ENCODE measurements at places on chromosomes 3 and 15.

GRCh38 chr3:39327746-39328349 is 1.7 kb upstream of the CCR8 start:
- no peak for DNase-seq

- peak; percentile 55 for DNase-seq
These were observed 25.7 kb downstream of the GPR15 start for GRCh38 chr3:98557324-98558010.

- DNase-seq = no peak
These were observed 49.6 kb downstream of the SMAD3 start for GRCh38 chr15:67114846-67115585.

- no peak for DNase-seq
These were observed 42.9 kb downstream of the CFAP20DC start for GRCh38 chr3:59006634-59007517.

DNA sequence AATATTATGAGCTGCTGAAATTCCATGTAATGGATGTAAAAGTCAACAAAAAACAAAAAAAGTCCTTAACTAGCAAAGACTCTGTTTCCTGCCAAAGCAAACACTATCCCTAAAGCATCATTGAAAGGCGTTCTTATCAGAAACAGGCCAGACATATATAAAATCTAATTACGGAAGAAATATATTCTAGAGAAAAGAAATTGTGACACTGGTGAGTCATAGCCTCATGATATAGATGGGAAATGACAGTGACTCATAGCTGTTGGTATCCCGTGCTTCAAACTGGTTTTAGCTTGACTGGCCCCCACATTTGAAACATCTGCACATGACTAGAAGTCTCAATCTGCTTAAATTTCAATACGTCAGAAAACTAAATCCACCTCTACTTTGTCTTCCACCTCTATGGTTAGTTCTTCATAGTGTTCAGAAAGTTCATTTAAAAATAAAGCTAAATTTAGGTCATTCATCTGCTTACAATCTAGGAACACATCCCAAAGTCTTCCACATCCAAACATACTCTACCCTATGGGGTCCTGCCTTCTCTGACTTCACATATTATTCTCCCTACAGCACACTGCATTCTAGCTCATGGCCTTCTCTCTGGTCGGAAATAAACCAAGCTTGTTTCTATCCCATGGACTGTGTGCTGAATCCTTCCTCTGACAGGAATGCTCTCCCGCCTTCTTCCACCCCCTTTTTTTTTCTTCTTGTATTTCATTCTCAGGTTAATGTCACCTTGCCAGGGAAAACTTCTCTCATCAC is 456.3 kb upstream of the ARRDC4 start:
- peak; percentile 37 for DNase-seq

DNA sequence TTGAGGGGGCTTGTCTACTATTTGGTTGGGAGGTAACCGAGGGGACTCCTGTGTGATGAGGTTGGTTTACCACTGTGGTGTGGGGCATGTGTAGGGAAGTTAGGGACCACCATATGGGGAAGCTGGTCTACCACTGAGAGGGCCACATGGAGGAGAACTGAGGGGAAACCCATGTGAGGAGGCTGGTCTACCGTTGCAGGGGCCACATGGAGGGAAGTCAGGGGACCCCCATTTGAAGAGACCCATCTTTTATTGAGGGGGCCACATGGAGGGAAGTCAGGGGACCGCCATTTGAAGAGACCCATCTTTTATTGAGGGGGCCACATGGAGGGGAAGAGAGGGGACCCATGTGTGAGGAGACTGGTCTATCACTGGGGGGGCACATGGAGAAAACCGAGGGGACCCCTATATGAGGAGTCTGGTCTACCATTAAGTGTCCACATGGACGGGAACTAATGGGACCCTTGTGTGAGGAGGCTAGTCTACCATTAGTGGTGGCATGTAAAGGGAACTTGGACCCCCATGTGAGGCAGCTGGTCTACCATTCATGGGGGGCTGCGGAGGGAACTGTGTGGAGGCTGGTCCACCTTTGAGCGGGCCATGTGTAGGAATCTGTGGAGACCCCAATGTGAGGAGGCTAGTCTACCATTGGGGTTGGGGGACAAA is 165.5 kb downstream of the FBLN2 start:
- DNase-seq = no peak

DNA sequence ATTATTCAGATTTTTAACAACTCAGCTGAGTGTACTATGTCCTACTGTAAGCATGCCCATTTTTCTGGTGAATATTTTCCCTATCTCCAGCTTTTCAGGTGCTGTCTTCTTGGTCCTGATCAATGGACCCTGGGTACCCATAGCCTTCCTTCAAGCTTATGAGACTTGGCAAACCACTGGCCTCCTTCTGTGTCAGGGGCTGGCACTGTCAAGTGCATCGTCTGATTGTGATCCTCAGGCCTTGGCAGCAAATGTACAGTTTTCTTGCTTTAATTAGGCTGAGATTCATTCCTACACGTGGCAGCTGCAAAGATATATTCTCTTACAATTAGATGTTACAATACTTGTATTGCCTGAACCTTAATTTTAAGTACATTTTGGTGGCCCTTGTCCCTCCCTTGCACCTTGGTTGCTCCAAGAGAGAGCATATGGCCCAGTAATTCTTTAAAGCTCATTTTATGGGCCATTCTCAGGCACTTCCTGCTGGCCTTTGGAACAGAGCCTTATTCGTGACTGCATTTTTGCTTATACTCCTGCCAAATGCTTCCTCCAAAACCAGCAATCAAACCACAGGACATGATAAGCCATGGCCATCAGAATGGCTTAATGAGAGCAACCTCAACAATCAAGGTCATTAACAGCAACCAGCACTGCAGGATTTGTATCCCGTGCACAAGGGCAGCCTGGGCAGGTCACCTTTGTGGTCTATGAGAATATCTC is 179.9 kb downstream of the CNTN6 start:
- DNase-seq = no peak

DNA sequence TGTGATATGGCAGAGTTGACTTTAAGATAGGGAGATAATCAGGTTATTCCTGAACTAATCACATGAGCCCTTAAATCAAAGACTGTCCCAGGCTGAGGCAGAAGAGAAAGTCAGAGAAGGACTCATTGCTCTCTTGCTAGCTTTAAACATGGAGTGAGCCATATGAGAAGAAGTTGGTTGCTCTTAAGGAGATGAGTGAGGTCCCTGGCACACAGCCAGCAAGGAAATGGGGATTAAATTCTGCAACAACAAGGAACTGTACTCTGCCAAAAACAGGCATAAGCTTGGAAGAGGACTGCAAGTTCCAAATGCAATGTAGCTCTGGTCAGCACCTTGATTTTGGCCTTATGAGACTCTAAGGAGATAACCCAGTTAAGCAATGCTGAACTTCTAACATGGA is 457.0 kb downstream of the PLOD2 start:
- no peak for DNase-seq

DNA sequence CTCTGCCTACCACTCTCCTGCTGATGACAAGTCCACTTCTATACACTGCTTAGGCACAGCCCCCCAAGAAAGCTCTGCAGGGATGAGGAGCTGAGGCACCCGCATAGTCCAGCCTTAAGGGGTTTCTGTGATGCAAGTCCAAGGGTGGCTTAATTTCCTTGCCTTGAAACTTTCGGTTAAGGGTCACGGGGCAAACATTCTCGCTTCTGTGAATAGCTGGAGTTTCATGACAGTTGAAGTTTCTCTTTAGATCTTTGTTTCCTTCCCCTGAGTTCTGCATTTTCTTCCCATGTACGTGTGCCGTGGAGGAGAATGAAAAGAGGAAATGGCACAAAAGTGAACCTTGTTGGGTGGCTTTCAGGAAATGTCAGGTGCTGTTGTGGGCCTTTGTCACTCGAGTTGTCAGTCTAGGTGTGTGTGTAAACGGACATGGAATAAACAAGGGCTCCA is 7.0 kb downstream of the GPR160 start:
- no peak for DNase-seq

- DNase-seq = peak; percentile 17
These were observed 23.0 kb upstream of the ANP32A start for GRCh38 chr15:68843425-68844311.

DNA sequence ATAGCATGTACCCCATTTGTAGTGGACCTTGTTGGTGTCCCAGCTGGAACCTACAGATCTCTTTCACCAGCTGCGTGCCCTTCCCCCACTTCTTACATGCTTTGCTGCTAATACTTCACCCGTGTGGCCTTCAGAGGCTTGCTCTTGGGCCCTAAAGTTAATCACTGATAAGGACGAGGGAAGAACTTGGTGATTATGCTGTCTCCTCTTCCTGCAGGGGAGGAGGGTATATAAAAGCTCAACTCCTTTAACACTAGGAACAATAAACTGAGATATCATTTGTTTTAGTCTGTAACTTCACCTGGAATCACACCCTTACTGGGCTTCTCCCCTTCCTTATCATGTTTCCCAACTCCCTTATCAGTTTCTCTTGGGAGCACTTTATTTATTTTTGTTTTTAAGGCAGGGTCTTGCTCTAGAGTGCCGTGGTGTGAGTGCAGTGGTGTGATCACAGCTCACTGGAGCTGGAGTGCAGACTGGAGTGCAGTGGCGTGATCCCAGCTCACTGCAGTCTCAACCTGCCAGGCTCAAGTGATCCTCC is 43.2 kb upstream of the PIK3R4 start:
- DNase-seq = no peak

DNA sequence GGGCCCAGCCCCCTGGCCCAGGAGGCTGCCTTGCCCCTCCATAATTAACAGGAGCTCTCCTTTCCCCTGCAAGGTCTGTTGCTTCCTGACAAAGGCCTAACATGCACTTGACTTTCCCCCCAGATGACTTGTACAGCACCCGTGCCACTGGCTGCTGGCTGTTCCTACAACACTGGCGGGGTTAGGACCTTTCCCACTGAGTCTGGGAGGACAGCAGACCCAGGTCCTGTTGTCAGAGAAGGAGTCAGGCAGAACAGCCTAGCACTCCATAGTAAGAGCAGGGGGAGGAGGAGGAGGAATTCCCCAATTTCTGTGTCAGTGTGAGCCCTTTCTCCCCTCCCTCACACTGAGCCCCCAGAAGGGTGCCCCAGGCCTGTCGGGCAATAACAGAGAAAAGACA is 99.2 kb downstream of the CORO2B start:
- no peak for DNase-seq

DNA sequence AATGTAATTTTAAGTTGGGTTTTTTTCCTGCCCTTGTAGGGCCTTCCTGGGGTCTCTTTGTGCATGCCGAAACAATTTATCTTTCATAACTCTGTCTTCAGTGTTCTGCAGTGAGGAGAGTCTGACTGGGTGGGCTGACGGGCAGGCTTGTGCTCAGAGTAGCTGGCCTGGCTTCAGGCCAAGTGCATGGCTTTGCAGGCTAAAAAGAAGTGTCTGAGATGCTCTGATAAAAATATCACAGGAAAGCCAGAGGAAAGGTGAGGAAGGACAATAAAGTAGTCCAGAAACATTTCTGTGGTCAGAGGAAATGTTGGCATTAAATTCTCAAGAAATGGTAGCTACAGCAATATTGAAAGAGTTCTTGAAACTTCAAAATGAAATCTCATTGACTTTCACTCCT is 25.5 kb downstream of the ST3GAL6 start:
- DNase-seq = no peak

DNA sequence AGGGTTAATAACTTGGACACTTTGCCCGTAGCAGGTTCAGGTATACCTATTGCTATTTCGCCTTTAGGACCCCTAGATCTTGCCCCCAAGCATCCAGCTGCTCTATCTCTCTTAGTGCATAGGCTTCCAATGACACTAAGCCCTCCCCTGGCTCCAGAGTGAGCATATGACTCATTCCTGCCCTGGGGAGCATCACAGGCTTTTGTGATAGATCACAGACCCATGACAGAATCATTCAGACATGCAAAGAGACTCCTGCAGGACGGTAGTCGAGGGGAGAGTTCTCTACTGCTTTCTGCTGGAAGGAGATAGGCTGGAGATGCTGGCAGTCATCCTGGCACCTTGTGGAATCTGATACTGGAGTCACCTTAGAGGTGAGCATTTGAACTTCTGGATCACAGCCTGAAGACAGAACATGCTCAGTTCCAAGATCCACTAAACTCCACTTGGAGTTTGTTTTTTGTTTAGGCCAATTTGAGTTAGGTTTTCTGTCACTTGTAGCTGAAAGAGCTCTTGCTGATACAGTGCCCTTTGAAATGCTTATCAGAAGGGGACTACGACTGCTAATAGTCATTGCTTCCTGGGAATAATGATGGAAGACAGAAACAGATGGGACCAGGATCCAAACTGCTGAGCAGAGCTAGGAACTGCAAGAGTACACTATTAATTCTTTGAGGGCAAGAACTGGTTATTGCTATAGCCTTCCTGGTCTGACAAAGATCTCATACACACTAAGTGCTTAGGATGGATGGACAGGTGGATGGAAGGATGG is 11.0 kb downstream of the LYSMD2 start:
- no peak for DNase-seq

- DNase-seq = no peak
These were observed 32.6 kb downstream of the PDCD6IP start for GRCh38 chr3:33831053-33831452.

- DNase-seq = no peak
These were observed 5.6 kb downstream of the WDR82 start for GRCh38 chr3:52272831-52273230.

- DNase-seq = no peak
These were observed 38.4 kb downstream of the CMC1 start for GRCh38 chr3:28279770-28280169.

GRCh38 chr3:52435246-52436101 is 9.4 kb downstream of the SEMA3G start:
- no peak for DNase-seq

GRCh38 chr3:10279384-10280176 is 13.2 kb downstream of the GHRL start:
- DNase-seq = no peak

DNA sequence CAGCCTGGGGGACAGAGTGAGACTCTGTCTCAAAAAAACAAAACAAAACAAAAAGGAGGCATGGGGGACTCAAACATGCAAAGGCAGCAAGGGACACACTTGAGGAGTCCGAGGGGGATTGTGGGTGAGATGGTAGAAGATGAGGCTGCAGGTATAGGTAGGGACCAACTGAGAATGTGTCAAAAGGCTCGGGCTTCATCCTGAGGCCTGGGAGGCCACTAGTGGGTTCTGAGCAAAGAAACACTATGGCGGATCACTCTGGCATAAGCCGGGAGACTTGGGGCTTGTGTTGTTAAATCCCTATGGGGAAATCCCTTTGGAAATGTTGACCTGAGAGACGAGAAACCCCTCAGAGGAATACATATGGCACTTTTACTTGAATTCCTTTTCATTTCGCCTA is 21.2 kb downstream of the ZNF710 start:
- DNase-seq = no peak

GRCh38 chr3:163538387-163538786 is 1539.9 kb downstream of the SI start:
- DNase-seq = no peak

Measured in CD4-positive, alpha-beta T cell treated with Interleukin-4 for 1 hour (primary cell).